ENCODE measurements at places on chromosomes 6 and 20.

GRCh38 chr6:93970684-93971083 lies 551.3 kb upstream of the EPHA7 start:
- no peak for DNase-seq

DNA sequence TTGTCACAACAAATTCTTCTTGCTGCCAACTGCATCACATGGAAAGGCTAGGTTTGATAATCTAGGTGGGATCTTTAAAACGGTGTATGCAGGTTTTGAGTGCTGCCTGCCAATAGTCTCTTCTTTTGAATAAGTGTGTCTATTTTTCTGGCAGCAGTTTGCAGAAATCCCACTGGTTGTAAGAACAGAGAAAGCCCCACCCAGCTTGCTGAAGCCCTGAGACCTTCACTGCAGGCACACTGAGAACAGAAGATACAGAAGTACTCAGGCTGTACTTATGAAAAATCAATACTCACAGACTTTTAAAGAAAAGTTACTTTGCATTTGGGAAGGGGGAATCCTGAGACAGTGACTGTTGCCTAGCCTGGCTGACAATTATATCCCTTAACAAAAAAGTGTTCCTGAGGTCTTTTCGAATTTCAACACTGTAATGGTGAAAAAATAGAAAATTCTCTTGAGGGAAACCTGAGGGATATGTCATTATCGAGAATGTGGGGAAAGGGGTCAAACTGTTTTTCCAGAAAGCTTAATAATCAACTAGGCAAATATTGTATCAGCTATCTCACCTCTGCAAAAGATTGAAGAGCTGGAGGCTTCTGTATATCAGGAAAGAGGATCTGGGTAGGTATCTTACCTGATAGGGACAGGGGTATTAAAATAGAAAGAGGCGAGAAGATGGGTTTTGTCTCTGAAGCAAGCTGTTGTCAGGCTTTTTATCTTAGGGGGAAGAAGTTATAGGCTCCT lies 199.9 kb downstream of the LRFN2 start:
- no peak for DNase-seq

- DNase-seq: no peak
Observed at GRCh38 chr6:137791281-137792159, 75.5 kb upstream of the TNFAIP3 start.

- no peak for DNase-seq
Observed at GRCh38 chr6:44932651-44933091, 395.5 kb upstream of the RUNX2 start.

DNA sequence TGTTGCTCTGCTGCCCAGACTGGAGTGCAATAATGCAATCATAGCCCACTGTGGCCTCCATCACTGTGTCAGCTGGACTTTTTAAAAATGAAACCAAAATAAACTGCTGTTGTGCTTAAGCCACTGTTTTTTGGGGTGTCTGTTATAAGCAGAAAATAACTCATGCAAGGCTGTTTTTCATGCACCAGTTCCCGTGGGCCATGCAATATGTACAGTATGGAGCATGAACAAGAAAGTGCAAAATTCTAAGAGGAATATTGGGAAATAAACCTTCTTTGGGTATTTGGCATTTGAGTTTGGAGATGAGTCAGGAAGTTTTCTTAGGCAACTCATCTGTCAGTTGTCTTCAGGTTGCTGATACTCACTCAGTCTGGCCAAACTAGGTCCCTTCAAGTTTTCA lies 14.9 kb upstream of the ZFAND3 start:
- DNase-seq: no peak

DNA sequence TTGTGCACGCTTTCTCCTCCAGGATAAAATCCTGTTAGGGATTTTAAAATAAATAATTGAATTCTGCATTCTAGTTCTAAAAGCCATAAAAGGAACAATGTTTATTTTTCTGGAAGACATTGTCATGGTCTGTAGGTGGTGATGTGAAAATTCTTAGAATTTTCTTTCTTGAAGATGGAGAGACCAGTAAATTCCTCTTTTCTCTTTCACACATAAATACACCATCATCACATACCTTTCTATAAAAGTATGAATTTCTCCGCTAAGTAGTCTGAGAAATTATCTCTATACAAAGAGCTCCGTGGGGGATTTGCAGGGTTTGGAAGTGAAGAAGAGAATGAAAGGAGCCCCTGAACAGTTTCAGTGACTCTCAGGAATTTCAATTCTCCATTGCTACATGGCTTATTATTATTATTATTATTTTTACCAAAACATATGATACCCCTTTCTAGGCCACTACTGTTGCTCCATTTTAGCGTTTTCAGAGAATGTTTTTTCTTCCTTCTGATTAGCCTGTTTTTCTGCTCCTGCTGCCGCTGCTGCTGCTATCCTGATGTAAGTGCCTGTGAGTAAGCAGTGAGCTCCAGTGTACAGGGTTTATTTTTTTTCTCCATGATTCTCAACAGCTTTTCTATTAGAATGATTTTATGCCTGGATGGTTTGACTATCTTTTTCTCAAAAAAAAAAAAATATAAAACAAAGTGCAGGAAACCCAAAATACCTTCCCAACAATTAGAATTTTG lies 145.8 kb downstream of the SAMD5 start:
- no peak for DNase-seq

DNA sequence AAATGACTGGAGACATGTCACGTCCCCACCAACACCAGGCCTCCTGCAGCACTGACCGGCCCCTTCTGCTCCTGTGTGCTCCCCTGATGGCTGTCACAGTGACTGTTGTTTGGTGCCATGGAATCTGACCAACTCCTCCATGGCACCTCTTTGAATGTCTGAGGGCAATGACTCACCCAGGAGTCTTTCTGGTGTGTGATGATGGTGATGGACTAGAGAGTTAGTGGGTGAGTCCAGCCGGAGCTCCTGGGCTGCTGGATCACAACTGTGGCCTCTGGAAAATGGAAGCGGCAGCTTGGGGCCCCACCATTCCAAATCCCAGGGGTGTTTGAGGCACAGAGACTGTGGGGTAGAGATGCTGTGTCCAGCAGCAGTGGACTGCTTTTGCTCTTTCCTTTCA lies 133.3 kb downstream of the TFAP2C start:
- no peak for DNase-seq

GRCh38 chr20:34042262-34042661 lies 48.6 kb downstream of the RALY start:
- DNase-seq: no peak

GRCh38 chr20:61772828-61773631 lies 292.7 kb downstream of the TAF4 start:
- DNase-seq: no peak

- DNase-seq: no peak
Observed at GRCh38 chr6:23081701-23082100, 512.3 kb downstream of the HDGFL1 start.

- DNase-seq: no peak
Observed at GRCh38 chr6:50989123-50989522, 170.5 kb downstream of the TFAP2B start.

- DNase-seq: no peak
Observed at GRCh38 chr20:31578448-31579138, 26.5 kb upstream of the ID1 start.

DNA sequence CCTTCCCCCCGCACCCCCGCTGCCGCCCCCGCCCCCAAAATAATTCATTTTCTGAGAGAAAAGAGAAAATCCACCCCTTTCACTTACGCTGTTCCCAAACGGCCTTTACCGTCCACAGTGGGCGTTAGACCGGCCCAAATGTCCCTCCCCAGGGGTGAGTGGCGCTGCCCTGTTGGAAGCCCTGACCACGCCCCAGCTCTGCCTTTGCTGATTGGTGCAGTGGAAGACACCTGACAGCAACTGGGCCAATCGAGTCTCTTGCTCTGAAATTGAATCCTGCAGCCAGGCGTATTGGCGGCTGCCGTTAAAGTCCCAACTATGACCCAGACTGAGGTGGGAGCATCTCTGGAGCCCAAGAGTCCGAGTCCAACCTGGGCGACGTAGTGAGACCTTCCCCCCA lies 15.7 kb downstream of the ZFP64 start:
- no peak for DNase-seq

GRCh38 chr6:15818044-15818443 lies 155.2 kb upstream of the DTNBP1 start:
- DNase-seq: no peak

GRCh38 chr20:2739042-2739398 lies 46.4 kb downstream of the EBF4 start:
- DNase-seq: no peak

GRCh38 chr6:161446296-161446925 lies 172.6 kb upstream of the AGPAT4 start:
- DNase-seq: no peak

GRCh38 chr6:121668259-121668658 lies 232.8 kb downstream of the GJA1 start:
- no peak for DNase-seq

- DNase-seq: no peak
Observed at GRCh38 chr20:58453391-58453790, 61.8 kb downstream of the APCDD1L start.

DNA sequence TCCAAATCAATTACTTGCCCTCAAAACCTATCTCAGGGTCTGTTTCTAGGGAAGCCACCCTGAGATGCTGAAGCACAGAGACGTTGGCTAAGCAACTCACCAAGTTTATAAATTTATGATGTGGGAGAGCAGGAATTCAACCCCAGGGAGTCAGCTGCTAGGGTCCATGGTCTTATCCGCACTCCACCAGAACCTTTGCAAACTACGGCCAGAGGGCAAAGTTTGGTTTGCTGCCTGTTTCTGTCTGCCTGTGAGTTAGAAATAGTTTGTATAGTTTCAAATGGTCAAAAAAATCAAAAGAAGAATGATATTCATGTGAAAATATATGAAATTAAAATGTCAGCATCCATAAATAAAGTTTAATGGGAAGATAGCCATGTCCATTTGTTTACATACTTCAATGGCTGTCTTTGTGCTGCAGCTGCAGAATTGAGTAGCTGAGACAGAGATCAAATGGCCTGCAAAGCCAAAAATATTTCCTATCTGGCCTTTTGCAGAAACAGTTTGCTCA lies 83.7 kb upstream of the ZFP64 start:
- no peak for DNase-seq

GRCh38 chr20:46757754-46758678 lies 48.6 kb downstream of the SLC2A10 start:
- peak; percentile 69 for DNase-seq

DNA sequence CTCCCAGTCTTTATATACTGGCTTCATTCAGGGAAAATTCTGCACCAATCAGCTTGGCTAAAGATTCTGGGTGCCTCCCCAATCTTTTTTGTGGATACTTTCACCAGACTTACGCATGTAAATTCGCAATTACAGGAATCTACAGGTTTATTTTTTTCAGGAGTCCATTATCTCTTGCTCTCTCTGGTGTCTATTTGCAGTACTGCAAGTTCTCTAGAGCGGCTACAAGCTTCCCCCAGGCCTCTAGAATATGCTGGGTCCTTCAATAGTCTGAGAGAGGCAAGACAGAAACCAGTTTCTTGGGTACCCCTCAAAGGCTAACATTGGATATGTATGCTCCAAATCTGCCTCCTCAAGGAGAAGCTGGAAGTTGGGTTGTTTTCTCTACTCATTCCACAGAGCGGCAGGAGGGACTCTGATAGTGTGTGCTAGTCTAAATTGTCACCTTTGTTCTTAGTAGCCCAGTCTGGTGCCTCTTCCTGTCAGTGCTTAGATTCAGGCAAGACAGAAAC lies 58.5 kb downstream of the SUN5 start:
- DNase-seq: peak; percentile 66

GRCh38 chr20:15597306-15597705 lies 975.9 kb downstream of the KIF16B start:
- DNase-seq: peak; percentile 51

DNA sequence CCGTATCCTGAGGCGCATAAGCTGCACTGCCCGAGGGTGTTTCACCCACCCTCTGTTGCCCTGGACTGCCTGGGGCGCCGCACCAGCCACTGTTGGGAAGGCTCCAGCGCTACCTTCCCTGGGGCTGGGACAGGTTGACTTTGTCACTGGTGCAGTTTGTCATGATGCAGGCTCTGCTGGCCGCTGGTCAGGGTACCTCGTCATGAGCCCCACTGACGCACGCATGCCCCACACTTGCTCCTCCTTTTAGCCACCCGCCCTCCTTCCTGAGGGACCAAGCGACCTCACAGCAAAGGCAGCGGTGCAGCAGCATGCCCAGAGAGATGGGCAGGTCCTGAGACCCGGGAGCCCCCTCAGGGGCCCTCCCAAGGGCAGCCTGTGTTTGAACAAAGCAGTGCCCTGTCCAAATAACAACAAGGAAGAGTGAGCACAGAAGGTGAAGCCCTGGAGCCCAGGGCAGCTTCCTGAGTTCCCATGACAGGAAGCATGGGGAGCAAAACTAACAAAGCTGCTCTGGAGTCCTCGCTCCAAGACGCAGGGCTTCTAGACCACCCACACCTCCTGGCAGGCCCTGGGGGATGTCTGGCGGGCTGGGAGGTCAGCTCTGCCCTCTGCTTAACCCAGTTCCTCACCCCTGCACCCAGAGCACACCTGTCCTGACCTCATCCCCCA lies 50.1 kb upstream of the SMOC2 start:
- no peak for DNase-seq

GRCh38 chr6:74871757-74872156 lies 334.1 kb downstream of the COL12A1 start:
- DNase-seq: peak; percentile 37

GRCh38 chr6:52839124-52840055 lies 1.2 kb downstream of the GSTA5 start:
- peak; percentile 52 for DNase-seq

DNA sequence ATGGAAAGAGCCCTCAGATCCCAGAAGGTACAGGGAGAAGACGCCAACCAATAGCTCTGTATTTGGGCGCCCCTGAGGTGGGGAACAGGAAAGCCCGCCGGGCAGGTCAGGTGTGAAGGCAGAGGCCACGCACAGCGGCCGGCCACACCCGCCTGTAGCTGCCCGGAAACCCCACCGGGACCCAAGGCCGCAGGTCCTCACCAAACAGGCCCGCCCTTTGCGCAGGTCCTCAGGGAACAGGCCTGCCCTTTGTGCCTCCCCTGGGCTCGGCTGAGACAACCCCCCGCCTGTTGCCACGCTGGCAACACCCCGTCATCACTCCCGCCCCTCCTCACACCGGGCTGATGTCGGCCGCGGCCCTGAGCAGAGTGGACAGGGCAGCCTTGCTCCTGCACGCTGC lies 44.9 kb upstream of the CHRNA4 start:
- no peak for DNase-seq

DNA sequence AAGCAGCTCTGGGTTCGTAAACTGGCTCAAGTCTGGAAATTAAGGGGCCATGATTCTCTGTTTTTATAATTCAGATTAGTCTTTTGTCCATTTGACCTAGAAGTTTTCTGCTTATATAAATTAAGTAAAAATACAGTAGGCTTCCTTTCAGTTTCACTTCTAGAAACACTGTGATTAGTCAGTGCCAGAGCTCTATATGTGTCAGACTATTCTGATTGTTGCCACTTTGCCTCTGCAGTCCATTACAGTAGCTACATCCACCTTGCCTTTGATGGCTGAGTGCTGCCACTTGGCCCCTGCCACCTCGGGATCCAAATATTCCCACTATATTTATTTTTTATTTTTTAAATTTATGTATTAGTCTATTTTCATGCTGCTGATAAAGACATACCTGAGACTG lies 7.9 kb downstream of the ZC2HC1B start:
- no peak for DNase-seq
